ENCODE measurements at places on chromosomes 12 and 14. TPM values are rescaled to one million over a fixed set of nuclear protein-coding genes. Genes with fewer than 3 reads are reported as not detected.

The C1S gene
- total RNA-seq = 11.3 TPM

The NKX2-1 gene
- 0.49 TPM for total RNA-seq

The KRT73 gene
- not detected for total RNA-seq

The KCNH3 gene
- total RNA-seq = 3.2 TPM

The DBX2 gene
- total RNA-seq = 2.2 TPM

The NGB gene
- total RNA-seq = 4.9 TPM

The KLRC2 gene
- 1.5 TPM for total RNA-seq

The PPP1R1A gene
- 7.9 TPM for total RNA-seq

The PTPRR gene
- 12.8 TPM for total RNA-seq

The CRIP1 gene
- total RNA-seq = 2.0 TPM

The ERP27 gene
- not detected for total RNA-seq

The APEX1 gene
- total RNA-seq = 49.7 TPM

The GPHN gene
- 82.4 TPM for total RNA-seq

The KRT71 gene
- total RNA-seq = 0.25 TPM

The DGLUCY gene
- 18.7 TPM for total RNA-seq

The CLECL1 gene
- total RNA-seq = not detected

The SOAT2 gene
- total RNA-seq = not detected

The MTRFR gene
- 11.1 TPM for total RNA-seq

The SERPINA12 gene
- not detected for total RNA-seq

The ASCL1 gene
- 8.6 TPM for total RNA-seq
